ENCODE measurements at places on chromosomes 12 and 14.

DNA sequence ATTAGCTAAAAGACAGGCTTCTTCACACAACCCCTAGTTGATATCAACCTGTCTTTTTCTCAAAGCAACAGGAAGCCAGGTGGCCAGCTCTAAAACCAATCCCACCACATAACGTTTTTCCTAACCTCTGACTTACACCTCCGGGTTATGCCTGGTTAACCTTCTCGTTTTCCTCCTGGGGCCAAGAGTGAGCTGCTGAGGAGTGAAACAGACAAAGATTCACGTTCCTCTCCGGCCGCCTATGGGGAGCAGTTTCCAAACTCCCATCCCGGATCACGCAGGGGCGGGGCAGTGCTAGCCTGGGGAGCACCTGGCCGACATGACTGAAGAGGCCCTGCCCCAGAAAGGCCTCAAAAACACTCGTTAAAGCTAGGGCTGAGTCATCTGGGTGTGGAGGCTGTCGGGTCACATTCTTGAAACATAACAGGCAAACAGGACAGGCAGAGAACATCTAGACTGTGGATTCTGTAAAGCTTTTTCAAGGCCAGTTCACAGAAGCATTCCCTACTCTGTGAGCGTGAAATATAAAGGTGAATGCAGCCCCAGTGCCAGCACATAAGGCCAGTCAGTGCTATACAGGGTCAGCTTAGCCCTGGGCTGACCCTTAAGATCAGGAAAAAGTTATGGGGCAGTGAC, 25.9 kb upstream of the LGALS3 start:
- H3K4me3 ChIP-seq, result peak overlapping the region; percentile 24
- H3K27me3 ChIP-seq, result no peaks in the 10 kb centered on the region
- peaks cover 94% of the 10 kb centered on the region for H3K4me1 ChIP-seq

GRCh38 chr14:31203414-31203742, 4.2 kb downstream of the HECTD1 start:
- DNase-seq, result peak; percentile 5
- no peaks in the 10 kb centered on the region for H3K36me3 ChIP-seq
- H3K27ac ChIP-seq, result no peak overlapping the region
- H3K4me1 ChIP-seq, result peaks cover 42% of the 10 kb centered on the region

- H3K27me3 ChIP-seq, result no peaks in the 10 kb centered on the region
- no peaks in the 10 kb centered on the region for H3K4me1 ChIP-seq
- no peak for DNase-seq
- no peaks in the 10 kb centered on the region for H3K36me3 ChIP-seq
- H3K4me3 ChIP-seq, result no peak overlapping the region
- H3K27ac ChIP-seq, result no peak overlapping the region
Observed at GRCh38 chr12:72618764-72619163, 346.6 kb downstream of the TRHDE start.

GRCh38 chr14:45658226-45658916, 405.4 kb upstream of the MIS18BP1 start:
- H3K27ac ChIP-seq, result no peak overlapping the region
- H3K4me1 ChIP-seq, result no peaks in the 10 kb centered on the region
- no peak for DNase-seq
- no peak overlapping the region for H3K4me3 ChIP-seq
- no peaks in the 10 kb centered on the region for H3K27me3 ChIP-seq

- no peak for DNase-seq
- peaks cover 60% of the 10 kb centered on the region for H3K4me1 ChIP-seq
- peak overlapping the region; percentile 92 for H3K4me3 ChIP-seq
- peak overlapping the region; percentile 98 for H3K27ac ChIP-seq
- H3K36me3 ChIP-seq, result no peaks in the 10 kb centered on the region
- H3K27me3 ChIP-seq, result no peaks in the 10 kb centered on the region
Observed at GRCh38 chr12:79933532-79934264, 1.2 kb downstream of the PPP1R12A start.

- no peaks in the 10 kb centered on the region for H3K4me1 ChIP-seq
- H3K27me3 ChIP-seq, result no peaks in the 10 kb centered on the region
- H3K36me3 ChIP-seq, result no peaks in the 10 kb centered on the region
- no peak overlapping the region for H3K4me3 ChIP-seq
- DNase-seq, result no peak
Observed at GRCh38 chr12:92301356-92301755, 155.7 kb upstream of the BTG1 start.

DNA sequence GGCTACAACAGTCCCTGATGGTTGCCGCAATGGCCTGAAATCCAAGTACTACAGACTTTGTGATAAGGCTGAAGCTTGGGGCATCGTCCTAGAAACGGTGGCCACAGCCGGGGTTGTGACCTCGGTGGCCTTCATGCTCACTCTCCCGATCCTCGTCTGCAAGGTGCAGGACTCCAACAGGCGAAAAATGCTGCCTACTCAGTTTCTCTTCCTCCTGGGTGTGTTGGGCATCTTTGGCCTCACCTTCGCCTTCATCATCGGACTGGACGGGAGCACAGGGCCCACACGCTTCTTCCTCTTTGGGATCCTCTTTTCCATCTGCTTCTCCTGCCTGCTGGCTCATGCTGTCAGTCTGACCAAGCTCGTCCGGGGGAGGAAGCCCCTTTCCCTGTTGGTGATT, 16.9 kb downstream of the GPRC5A start:
- no peak overlapping the region for H3K4me3 ChIP-seq
- no peaks in the 10 kb centered on the region for H3K27me3 ChIP-seq
- DNase-seq, result no peak
- H3K4me1 ChIP-seq, result peaks cover 20% of the 10 kb centered on the region
- no peak overlapping the region for H3K27ac ChIP-seq
- no peaks in the 10 kb centered on the region for H3K36me3 ChIP-seq

Measured in vagina (tissue), 2 donors.